ENCODE measurements at places on chromosomes 4 and X.
A peak's percentile ranks its signal among the peaks of the same experiment; 100 is the strongest.

GRCh38 chr4:33086331-33086925, 2366.3 kb downstream of the PCDH7 start:
- no peak for DNase-seq

DNA sequence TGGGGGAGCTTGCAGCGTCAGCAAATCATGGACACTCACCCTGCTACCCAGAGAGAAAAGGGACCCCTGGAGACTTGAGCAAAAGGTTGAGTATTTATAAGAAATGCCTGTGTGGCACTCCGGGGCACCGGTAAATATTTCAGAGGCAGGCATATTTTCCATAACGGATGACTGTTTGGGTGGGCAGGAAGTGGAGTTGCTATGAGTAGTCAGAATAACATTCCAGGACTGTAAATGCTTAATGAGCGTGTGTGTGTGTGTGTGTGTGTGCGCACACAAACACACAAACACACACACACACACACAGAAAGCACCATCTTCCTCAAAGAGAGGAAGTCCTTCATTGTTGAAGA, 74.6 kb downstream of the MXRA5 start:
- no peak for DNase-seq

DNA sequence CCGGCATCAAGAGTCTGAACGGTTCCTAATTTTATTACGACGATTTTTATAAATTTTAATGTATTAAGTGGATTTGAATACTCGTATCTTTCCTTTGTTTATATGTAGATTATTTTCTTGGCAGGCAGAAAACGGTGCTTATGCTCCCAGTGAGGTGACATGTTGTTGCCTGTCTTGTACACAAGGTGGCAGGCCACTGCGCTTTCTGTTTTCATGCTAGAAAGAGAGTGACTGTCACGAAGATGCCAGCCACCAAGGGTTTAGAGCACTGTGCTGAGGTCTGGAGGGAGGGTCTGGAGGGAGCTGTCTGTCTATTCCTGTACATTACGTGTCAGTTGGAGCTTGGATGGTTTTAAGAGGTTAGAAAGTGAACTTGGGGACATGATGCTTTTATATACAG, 87.7 kb downstream of the SHROOM2 start:
- DNase-seq: peak; percentile 52

GRCh38 chr4:911871-912490, 20.1 kb downstream of the GAK start:
- DNase-seq: no peak

- no peak for DNase-seq
These were observed 467.6 kb upstream of the CNKSR2 start for GRCh38 chrX:20906571-20906970.

DNA sequence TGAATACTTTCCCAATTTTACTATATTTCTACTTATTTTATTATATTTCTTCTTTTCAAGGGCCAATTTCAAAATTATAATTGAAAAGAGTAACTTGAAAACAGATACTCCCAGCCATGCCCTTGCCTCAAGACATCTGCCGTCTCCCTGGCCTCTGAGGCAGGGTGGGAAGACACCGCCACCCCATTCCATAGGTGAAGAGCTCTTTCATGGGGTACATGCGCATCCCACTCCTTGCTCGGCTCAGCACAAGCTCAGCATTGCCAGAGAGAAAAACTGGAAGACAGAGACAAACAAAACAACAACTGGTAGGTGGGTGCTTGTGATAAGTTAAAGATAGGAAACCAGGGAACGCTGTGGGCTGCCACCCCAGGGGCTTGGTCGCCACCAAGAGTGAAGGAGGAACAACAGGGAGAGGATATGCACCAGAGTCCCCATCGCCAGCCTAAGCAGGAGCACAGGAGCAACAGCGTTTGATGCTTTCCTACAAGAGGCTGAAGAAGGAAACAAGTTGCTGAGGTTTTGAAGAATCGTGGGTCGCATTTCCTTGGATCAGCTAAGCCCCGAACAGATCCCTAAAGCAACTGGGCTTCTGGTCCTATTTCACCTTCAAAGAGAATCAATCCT, 11.3 kb downstream of the TMEM154 start:
- no peak for DNase-seq

Data from stimulated activated CD8-positive, alpha-beta memory T cell treated with anti-CD3 and anti-CD28 coated beads, Interleukin-4, amount 100 ng/mL, for 48 hours (primary cell).